ENCODE measurements at places on chromosomes 2 and 18.

DNA sequence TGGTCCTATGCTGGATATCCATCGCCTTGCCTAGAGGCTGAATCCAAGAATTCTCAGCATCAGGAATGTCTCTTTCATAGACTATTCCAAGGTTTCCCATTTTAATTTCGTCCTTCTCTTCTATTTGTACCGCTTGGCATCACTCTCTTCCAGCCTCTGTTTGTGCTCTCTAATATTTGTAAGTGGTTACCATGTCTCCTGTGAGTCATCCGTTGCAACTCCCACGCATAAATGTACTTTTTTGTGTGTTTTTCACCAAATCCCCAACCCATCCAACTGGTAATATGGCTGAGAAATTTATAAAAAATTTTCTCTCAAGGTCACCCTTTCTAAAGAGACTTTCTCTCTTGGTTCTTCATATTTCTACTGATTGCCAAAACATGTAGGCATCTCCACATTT, 21.8 kb downstream of the COLEC12 start:
- DNase-seq: no peak

DNA sequence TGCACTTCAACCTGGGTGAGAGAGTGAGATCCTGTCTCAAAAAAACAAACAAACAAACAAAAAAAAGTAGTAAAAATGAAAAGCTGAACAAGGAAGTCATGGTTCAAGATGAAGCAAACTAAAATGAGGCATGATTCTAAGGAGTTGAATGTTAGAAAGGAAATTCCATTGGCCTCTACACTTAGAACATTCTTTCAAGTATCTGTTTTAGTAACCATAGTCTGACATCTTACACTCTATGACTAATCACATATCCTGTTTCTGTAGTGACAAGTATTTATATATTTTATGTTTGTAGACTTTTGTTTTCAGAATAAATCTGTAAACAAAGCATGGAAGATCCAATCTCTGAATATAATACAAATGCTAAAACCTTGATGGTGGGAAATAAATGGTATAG, 164.1 kb downstream of the KIAA1328 start:
- no peak for DNase-seq

DNA sequence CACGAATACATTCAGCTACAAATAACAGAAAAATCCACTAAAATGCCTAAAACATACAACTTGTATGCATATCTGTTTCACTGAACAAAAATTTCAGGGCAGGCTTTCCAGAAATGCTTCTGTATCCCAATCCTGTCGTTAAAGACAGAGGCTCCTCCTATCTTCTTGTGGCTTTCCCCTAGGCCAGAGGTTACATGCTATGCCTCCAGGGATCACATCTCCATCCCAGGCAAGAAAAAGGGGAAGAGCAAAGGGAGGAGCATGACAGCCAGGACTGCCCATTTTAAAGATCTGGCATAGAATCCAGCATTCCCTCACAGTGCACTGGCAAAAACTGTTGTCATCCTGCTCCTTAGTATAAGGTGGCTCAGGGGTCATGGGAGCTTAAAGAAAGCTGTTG, 268.7 kb upstream of the SETBP1 start:
- DNase-seq: no peak

DNA sequence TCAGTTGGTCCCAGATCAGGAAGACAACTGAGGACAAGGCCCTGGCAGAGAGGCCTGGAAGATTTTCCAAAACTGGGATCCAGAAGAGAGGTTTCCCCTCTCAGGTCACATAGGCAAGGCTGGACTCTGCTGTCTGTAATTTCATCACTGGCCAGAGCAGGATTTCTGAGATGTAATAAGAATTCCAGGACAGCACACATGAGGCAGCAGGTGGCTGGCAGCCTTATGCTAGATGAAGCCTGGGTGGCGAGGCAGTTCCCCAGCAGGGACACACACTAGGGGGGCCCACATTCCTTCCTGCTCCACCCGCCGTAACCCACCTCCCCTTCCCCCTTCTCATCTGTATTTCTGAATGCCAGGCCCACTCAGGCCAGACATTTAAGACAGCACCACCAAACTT, 98.6 kb downstream of the HNRNPLL start:
- DNase-seq: no peak

DNA sequence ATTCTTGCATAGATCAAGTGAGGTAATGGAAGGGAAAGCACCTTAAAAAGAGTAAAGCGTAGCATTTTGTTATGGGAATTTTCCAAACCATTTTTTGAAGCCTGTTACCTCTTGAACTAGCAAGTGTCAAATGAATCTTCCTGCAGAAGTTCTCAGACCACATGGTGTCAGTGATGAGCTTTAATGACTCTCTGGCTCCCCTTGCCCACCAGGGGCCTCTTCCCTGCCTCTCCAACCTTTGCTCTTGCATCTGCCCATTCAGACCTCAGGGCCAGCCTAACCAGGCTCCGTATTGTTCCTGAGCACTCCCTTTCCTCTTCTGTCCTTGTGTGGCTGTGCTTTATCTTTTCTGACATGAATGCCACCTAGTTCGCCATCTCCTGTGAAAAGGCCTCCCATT, 155.9 kb downstream of the DIS3L2 start:
- DNase-seq: no peak

- no peak for DNase-seq
Measured at GRCh38 chr2:74528600-74529356, 728 bp downstream of the AUP1 start.

DNA sequence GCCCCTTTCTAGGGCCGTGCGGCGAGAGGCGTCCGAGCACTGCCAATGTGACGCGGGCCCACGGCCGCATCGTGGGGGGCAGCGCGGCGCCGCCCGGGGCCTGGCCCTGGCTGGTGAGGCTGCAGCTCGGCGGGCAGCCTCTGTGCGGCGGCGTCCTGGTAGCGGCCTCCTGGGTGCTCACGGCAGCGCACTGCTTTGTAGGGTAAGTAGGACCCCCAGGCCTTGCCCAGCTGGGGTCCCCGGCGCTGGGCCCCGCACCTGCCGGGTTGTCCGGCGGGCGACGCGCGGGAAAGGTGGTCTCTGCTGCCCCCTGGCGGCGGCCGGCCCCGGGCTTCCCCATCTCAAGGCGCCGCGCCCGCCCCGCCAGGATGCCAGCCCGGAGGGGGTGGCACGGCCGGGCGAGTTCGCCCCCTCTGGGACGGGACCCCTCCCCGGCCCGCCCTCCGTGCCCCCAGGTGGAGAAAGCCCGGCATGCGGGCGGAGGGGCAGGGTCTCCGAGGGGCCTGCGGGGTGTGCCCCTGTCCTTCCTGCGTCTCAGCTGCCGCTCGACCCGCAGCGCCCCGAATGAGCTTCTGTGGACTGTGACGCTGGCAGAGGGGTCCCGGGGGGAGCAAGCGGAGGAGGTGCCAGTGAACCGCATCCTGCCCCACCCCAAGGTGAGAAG, 1.9 kb downstream of the PRSS56 start:
- DNase-seq: peak; percentile 28

DNA sequence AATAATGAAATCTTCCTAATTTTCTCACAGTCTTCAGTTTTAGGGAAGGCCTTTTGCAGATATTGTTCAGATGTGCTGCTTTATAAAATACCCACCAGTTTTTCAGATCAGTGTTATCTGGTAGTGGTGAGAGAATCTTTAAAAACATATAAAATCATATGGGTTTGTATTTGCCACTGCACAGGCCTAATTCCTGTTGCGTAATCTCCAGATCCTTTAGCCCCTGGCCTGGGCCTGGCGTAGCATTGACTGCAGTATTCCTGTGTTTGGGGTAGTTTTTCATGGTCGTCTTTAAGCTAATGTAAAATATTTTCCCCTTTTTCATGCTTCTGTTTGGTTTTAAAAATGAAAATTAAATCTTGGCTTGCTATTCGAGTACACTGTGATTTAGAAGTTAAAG, 43.2 kb downstream of the TSHZ1 start:
- DNase-seq: no peak

GRCh38 chr2:69744456-69744855, 2.5 kb downstream of the ANXA4 start:
- no peak for DNase-seq

GRCh38 chr2:190094316-190094871, 31.9 kb upstream of the MSTN start:
- DNase-seq: no peak

DNA sequence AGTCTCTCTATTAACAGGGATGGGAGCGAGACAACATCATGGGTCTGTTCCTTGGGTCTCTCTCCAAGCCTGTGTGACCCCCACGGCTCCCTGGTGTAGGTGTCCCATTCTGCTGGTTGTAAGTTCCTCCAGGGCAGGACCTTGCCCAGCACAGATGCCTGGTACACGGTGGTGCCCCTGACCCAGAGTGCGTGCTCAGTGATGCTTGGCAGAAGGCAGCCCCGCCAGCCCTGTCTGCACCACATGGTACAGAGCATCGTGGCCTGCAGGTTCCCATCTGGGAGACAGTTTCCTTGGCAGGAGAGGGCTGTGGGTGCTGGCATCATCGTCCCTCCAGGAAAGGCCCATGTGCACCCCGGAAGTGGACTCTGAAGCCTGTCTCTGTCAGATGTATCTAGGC, 249.0 kb downstream of the KLHL29 start:
- no peak for DNase-seq

DNA sequence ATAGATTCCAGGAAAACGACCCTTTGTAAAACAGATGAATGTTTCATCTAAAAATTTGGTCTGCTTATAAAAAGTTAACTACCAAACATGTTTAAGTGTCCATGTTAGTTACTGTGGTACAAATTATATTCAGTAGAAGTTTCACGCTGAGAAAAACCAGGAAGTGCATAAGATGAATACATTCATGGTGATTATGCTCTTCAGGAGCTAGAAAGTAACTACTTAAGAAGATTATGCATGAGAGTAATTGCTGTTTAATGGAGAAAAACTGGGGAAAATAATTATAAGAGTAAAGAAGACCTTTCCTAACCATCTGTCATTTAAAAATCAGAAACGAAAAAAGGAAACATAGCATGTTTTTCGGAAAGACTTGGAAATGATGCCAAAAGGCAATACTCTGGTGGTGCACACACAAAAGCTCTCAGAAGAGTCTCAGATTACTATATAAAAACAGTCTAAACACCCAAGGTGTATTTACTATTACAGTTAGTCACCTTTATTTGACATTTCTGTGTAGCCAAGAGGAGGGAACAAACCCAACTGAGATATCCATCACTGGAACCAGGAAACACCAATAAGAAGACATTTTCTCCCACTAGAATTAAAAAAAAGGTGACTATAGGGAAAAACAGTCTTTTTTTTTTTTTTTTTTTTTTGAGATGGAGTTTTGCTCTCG, 38.8 kb upstream of the METTL21A start:
- peak; percentile 25 for DNase-seq

DNA sequence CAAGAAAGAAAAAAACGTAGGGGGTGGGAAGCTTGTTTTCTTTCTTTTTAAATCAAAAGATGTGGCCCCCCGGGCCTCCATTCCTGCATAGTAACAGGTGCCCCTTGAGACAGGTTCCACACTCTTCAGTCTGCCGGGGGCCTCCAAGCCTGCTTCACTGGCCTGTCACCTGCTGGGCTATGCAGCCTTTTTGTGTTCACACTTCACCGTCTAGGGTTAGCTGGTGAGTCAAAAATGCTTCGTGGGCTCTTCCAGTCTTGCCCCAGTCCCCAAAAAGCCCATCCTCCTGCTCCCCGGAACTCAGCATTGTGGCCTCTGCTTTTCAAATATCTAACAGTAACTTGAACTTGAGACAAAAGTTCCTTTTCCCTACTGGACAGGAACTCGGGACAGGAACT, 67.9 kb downstream of the POLR1A start:
- peak; percentile 24 for DNase-seq

GRCh38 chr2:157782057-157782845, 93.9 kb downstream of the ACVR1 start:
- peak; percentile 5 for DNase-seq

GRCh38 chr2:45382744-45383143, 228.3 kb downstream of the SRBD1 start:
- no peak for DNase-seq

DNA sequence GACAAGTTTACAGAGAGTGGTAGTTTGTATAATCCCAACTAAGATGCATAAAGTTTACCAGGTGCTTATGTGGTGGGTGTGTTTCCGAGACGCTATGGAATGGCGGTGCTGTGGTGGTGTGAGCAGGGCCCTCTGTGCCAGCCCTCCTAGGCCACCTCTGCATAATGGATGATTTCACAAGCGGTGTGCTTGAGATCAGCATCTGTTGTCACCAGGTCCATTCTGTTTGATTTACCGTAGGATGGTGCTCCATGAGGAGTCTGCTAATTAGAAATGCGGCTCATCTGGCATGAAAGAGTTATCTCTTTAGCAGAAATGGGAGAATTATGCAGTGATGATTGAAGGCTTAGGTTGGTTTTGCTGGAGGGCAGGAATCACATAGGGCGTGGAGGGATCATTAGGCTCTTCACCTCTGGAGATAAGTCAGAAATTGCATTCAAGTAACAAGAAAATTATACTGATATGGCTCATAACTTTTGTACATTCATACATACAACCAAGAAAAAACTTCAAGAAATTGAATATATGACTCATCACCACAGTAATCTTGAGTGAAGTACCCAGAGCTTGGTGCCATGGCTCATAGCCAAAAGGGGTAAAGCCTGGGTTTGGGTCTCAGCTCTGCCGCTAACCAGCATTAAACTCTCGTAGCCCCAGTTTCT, 41.4 kb downstream of the CRIM1 start:
- DNase-seq: no peak

DNA sequence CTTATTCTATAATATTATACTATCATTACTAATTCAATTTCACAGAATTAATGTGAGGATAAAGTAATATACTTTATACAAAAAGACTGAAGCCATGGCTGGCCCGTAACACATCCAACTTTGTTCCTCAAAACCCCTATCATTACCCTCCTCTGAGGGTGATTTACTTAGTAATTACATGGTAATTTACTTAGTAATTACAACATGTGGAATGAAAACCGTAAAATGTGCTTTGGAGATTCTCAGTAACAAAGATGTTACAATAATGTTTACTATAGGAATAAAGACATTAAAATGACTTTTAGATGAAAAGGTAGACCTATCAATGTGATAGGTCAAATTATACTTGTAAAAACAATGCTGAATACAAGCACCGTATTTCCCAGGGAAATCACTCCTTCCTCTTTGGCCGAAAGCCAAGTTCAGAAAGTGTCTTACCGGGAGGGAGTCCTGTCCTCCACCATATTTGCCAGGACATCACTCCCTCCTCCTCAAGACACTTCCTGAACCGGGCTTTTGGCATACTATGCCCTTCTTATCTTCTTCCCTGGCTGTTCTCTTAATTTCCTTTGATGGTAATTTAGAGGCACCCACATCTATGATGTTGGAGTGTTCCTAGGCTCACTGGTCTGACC, 1047.8 kb downstream of the SOCS6 start:
- no peak for DNase-seq

Measured in inflammatory macrophage treated with lipopolysaccharide for 4 hours (primary cell).